ENCODE measurements at places on chromosomes 7 and 10.

DNA sequence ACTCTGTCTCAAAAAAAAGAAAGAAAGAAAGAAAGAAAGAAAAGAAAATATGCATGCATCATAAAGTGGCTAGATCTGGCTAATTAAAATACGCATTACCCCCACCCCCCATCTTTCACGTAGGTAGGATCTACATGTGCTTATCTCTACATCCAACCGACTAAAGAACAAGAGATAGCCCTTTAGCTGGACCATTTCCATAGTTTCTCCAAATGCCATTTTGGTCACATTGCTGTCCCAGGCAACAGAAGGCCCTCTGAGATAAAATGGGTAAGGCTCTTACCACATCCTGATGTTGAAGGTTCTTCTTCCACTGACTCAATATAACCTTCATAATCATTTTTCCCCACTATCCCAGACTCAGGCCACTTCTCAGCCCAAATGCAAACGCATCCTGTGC is 31.5 kb downstream of the PIK3AP1 start:
- DNase-seq = no peak

DNA sequence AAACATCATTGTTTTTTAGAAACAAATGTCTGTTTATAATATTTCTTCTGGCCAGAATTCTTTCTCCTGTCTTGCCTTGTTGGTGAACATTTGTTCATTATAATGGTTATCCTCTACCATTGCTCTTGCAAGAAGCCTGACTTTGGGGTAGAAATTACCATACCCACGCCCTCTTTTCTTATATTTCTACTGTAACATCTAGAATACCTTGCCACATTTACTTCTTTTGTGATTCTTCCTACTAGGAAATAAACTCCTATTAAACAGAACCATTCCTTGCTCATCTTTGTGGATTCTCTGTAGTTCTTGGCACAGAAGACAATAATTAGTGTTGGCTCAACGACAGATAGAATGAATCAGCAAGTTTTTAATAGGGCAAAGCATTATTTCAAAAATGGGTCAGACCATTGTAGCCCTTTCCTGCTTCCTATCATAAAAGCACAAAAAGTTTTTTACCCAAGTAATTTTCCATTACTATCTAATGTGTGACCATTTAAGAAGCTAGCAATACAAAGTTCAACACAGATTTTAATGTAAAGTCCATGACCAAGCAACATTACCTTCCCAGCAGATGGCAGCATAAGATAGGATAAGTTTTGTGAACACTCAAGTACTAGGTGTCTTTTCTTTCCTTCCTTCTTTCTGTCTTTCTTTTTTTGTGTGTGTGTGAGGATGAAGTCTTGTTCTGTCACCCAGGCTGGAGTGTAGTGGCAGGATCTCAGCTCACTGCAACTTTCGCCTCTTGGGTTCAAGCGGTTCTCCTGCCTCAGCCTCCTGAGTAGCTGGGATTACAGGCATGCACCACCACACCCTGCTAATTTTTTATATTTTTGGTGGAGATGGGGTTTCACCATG is 270.4 kb downstream of the HGF start:
- no peak for DNase-seq

DNA sequence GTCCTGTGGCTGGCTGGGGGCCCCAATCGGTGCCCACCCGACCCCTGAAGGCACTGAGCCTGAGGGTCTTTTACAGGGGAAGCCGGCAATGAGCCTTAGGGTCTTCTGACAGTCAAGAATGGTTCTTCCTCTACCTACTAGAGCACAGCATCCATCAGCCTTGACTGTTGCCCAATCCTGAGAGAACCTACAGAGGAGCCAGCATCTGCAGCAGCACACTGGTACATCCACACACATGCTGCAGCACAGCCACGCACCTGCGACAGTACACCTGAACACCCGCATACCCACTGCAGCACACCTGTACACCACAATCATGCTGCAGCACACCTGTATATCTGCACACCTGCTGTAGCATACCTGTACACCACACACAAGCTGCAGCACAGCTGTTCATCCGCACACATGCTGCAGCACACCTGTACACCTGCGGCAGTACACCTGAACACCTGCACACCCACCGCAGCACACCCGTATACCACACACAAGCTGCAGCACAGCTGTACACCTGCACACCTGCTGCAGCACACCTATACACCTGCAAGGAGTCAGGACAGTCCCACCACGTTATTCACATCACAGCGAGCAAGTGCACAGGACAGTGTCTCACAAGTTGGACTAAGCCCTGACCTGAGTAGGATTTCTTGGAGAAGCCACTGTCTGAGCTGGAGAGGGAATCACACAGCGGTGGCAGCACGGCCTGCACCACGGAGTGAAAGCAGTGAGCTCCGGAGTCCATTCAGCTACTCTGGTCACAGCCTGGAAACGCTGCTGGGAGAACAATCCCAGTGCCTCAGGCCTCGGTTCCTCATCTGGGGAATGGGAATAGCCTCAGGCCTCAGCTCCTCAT is 56.4 kb downstream of the VIPR2 start:
- no peak for DNase-seq

- no peak for DNase-seq
These were observed 113.1 kb upstream of the TRIM24 start for GRCh38 chr7:138346975-138347374.

- no peak for DNase-seq
These were observed at the start of gene COBL for GRCh38 chr7:51316666-51317581. Gene COBL, minus strand, starts transcription at chr7:51316809. Its CDS starts 176 bp downstream, at chr7:51316633.

DNA sequence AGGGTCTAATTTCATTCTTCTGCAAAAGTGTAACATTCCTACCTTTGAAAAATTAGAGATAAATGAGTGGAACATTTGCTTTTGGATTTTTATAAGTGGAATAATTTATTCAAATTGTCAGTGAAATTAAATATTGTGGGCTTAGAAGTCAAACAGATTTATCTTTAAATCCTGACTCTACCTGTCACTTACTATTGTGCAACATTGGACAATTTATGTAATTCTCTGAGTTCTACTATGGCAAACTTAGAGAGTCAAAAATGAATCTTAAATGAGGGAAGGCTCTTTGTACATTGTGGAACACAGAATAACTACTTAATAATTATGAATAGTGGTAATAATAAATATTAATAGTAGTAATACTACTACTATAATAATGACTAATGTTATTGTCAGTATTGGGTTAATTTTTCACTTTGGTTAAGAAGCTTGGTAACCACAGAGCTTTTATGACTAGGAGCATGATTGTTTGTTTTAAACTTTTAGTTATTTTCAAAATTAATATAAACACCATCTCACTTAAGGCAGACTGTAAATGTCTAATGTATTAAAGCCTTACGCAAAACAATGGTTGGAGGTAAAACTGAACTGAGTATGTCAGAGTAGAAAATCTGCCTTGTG is 70.0 kb downstream of the PRKG1 start:
- no peak for DNase-seq
